ENCODE measurements at places on chromosomes 5 and 9.
A peak's percentile ranks its signal among the peaks of the same experiment; 100 is the strongest.

GRCh38 chr5:149740341-149740740 lies 10.2 kb downstream of the PPARGC1B start:
- no peak for DNase-seq

GRCh38 chr9:92488681-92489550 lies 6.6 kb upstream of the ASPN start:
- DNase-seq, result no peak

- no peak for DNase-seq
These were observed 243.0 kb upstream of the CDH18 start for GRCh38 chr5:20231040-20231439.

- DNase-seq, result no peak
These were observed 25.0 kb downstream of the MAST4 start for GRCh38 chr5:66621146-66621545.

GRCh38 chr5:170341545-170341944 lies 44.0 kb upstream of the LCP2 start:
- no peak for DNase-seq

DNA sequence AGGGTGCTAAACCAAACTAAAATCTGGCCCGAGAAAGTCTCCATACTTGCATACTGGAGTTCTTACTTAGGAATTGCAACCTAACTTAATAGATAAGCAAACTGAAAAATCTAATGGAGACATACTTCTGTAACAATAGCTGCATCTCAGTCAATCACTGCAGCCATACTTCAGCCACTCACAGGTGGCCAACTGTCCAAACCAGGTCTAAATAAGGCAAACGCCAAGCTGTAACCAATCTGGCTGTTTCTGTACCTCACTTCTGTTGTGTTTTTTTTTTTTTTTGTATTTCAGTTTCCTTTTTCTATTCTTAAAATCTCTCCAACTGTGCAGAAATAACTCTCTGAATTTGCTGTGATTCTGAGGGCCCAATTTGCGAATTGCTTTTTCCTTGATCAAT lies 4.4 kb upstream of the NDUFB6 start:
- no peak for DNase-seq

- no peak for DNase-seq
These were observed 145.3 kb upstream of the FST start for GRCh38 chr5:53335115-53335514.

GRCh38 chr5:10566543-10567068 lies 2.7 kb downstream of the ANKRD33B start:
- no peak for DNase-seq

GRCh38 chr9:132991351-132992300 lies 13.1 kb downstream of the GFI1B start:
- no peak for DNase-seq

GRCh38 chr9:135783540-135784245 lies 81.7 kb downstream of the KCNT1 start:
- DNase-seq, result no peak

- no peak for DNase-seq
These were observed 40.0 kb upstream of the ORM1 start for GRCh38 chr9:114282926-114283325.

DNA sequence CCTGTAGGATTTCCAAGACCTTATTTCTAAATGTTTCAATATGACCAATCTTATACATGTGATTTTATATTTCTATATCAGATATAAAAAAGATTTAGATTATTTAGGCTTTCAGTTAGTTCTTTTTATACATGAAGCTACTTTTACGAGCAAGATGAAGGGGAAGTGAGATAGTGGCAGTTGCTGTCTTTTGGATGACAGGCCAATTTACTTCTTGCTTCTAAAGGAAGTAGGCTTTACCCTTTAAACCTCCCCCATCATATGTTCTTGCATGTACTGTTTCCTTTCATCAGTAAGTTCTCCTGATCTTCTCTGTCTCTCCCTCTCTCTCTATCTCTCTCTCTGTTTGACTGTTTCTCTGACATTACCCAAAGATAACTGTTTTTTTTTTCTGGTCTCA lies 4.0 kb upstream of the TYRP1 start:
- no peak for DNase-seq

DNA sequence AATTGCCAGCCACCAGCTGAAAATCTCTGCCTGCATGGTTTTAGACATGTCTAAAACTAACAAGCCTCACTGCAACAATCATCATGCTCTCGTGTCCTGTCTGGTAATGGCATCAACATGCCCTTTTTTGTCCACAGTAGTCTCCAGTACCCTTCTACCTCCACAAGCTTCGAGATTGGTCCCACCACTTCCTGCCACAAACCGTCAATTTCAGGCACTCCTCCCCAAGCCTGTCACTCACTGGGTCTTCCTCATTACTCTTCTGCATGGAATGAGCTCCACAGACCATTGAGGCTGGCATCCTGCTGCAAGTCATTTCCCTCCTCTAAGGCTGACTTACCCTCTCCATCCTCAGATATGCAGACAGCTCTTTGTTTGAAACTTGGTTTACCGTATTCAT lies 9.0 kb downstream of the LPAR1 start:
- no peak for DNase-seq

DNA sequence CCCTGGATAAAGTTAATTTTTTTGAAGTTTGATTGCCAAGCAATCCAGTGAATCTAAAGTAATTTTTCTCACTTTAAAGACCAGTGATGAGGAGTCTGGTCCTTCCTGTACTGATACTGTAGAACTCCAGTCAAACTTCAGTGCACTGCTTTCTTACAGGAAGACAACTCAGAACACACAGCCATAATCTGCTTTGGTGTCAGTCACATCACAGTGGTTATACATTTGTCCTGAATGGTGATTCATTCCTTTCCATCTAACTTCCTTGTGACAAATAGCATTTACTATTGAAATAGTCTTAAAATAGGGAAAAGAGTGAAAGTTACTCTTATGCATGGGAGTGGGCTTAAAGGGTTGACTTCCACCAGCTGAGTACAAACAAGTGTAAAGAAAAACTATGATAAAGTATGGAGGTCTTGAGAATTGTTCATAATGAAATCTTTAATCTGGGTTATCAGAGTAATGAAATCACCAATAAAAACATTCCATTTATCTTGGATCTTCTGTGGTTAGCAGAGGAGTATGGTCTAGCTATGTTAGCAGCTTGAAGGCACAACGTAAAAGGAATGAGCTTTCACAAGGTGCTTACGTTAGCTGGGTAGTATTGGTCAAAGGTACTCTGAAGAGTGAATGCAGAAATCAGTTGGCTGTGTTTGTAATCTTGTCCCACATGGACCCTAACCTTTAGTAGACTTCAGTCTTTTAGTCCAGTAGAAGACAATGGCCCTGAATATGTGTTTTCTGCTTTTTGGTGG lies 41.5 kb downstream of the DCP2 start:
- no peak for DNase-seq

GRCh38 chr5:932628-933250 lies 40.1 kb downstream of the TRIP13 start:
- no peak for DNase-seq

GRCh38 chr9:14096258-14096922 lies 217.6 kb downstream of the NFIB start:
- DNase-seq, result no peak

DNA sequence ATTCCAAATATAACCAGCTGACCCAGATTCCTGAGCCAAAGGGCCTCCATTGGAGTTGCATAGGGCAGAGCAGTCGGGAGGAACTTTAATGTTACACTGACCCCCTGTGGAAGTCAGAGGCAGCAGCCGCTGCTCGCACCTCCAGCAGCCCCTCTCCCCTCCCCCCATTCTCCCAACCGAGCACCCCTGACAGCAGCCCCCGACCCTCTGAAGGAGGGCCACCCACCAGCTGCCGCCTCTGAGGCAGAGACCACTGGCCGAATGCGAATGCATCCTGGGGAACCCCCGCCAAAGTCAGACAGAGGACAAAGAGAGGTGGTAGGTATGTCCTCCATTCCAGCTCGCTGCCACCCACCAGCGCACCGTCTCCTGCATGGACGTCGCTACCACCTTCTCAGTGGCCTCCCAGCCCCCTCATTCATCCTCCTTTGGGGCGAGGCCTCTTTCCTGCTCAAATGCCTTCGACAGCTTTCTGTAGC lies 231.0 kb downstream of the CDK5RAP2 start:
- peak; percentile 16 for DNase-seq

GRCh38 chr5:76084496-76085242 lies 1.5 kb downstream of the SV2C start:
- no peak for DNase-seq

GRCh38 chr5:125584140-125584520 lies 837.7 kb upstream of the ZNF608 start:
- no peak for DNase-seq

DNA sequence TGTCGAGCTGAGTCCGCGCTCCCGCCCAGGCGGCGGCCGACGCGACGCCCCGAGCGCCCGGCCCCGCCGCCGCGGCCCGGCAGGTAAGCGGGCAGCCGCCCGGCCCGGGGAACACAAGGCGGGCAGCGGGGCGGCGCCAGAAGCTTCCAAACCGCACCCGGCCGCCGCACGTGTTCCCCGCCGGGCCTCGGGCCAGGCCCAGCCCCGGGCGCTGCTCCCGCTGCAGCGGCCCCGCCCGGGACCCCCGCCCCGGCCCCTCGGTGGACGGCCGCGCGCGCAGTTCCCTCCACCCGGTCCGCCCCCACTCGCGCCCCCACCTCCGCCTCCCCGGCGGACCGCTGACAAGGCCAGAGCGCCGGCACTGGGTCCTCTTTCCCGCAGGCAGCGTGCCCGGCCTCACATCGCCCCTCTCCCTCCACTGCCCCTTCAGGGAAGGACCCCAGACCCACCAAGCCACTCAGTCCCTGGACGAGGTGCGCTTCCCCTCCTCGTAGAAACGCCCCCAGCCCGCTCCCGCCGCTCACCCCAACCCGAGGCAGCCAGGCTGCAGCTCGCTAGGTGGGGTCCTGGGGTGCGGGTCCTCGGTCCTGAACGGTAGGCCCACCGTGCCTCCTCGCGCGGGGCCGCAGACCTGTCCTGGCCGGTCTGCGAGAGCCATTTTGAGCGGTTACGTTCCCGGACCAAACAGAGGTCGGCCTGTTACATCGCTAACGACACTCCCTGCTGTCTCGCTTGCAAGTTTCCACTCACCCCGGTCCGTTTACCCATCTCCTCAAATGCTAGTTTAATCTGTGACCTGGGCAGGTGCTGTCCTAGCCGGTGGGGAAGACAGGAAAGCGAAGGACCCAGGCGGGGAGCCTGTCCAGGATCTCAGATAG lies 475 bp downstream of the WDR5 start:
- DNase-seq, result no peak

- DNase-seq, result no peak
These were observed 299.7 kb downstream of the NFIB start for GRCh38 chr9:14014218-14014617.

GRCh38 chr9:37668116-37668601 lies 17.4 kb downstream of the FRMPD1 start:
- no peak for DNase-seq

- DNase-seq, result no peak
These were observed 234.9 kb downstream of the SH3GL2 start for GRCh38 chr9:17813798-17814197.

DNA sequence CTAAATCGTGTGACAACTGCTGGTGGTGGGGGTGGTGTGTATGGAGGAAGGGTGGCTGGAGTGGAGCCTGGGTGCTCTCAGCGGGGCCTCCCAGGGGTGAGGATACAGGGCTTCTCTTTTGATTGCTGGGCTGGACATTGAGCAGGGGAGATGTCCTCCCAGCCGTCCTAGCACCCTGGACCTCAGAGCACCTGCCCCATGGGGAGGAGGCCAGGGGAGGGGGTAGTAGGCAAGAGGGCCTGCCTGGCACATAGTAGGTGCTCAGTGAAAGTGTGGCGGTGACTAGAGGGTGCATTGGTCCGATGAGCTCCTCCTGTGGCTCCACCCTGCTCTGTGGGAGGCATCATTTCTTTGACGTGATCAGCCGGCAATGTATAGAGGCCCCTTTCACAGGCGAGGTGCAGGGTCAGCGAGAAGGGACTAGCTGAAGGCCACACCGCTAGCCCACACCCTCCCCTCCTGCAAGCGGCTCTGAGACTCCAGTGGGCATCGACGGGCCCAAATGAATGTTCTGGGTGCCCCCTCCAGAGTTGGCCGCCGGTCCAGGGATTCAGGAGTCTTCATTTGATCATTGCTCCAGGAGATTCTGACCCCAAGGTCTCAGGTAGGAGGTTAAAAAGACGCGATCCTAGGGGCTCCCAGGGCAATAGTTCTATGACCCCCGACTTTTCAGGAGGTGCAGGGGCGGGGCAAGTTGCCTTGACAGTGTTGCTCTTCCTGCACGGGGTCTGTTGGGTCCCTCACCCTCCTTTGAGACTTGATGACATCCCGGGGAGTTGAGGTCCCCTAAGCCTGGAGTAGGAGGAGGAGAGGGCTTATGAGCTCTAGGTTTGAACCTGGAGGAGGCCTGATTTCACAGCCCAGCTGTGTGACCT lies 255.5 kb downstream of the PBX3 start:
- DNase-seq, result no peak

GRCh38 chr5:168950241-168950951 lies 350.5 kb downstream of the SLIT3 start:
- no peak for DNase-seq

DNA sequence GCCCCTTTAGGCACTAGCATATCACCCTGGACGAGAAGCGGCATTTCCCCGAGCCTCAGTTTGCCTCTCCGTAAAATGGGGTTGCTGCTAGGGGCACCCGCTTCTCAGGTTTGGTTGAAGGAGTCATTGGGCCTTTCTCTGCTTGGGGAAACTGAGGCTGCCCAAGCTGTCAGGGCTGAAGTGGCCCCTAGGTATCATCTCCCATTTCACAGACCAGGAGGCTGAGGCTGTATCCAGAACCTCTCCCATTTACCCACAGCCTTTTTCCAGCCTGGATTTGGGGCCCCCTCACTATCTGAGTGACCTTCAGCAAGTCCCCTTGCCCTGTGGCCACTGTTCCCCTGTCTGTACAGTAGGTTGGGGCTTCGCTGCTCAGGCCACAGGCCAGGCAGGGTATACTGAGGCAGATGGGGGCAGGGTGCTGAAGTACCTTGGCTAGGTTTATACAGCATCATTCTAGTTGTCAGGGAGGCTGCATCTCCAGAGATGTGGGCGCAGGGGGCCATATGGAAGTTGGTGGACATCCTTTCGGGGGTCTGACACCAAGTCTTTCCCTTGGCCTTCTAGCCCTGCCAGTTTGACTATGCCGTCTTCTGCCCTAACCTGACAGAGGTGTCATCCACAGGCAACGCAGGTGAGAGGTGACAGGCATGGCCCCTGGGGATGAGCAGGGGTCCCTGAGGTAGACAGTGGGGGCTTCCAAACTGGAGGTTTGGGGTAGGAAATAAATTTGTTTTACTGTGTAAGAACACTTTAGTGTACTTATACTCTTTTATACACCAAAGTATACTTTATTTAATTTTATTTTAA lies 7.9 kb downstream of the FPGS start:
- DNase-seq, result no peak

DNA sequence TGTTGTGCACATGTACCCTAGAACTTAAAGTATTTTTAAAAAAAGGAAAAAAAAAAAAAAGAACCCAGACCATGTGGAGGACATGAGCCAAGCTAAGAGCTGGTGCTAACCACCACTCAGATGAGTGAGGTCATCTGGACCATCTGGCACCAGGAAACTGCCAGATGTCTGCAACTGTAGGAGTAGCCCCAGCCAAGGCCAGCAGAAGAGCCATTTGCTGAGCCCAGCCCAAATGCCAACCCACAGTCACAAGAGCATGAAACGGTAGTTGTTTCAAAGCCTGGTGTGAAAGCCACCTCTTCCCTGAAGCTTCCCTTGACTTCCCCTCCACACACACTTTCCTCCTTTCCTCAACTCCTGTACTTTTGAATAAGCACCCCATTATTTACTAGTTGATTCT lies 69.2 kb upstream of the FCN1 start:
- DNase-seq, result no peak

- no peak for DNase-seq
These were observed 10.9 kb downstream of the ABL1 start for GRCh38 chr9:130845901-130846481.

GRCh38 chr5:38420691-38421390 lies 135.6 kb downstream of the LIFR start:
- peak; percentile 24 for DNase-seq

GRCh38 chr5:54610197-54610944 lies 92.8 kb downstream of the SNX18 start:
- DNase-seq, result no peak

Data from stimulated activated CD4-positive, alpha-beta T cell treated with anti-CD3 and anti-CD28 coated beads, Interleukin-2, amount 100 ng/mL, for 48 hours (primary cell).